ENCODE measurements at places on chromosomes 1 and 21.
A peak's percentile ranks its signal among the peaks of the same experiment; 100 is the strongest.

DNA sequence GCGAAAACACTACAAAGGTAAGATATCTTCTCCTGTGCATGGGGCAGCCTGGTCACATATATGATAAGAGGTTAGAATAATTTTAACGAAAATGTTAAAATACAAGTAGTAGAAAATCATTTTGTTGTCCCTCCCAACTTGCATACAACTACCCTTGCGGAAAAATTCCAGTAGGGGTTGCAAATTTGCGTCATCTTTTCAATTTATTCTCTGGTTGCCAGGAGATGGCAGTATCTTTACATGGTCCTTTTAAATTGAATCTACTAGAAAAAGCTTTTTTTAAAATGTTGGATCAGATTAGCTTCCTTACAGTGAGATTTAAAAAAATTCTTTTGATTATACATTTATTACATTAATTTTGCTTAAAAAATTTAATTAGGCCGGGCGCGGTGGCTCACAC, 10.9 kb downstream of the S100PBP start:
- DNase-seq, result no peak

DNA sequence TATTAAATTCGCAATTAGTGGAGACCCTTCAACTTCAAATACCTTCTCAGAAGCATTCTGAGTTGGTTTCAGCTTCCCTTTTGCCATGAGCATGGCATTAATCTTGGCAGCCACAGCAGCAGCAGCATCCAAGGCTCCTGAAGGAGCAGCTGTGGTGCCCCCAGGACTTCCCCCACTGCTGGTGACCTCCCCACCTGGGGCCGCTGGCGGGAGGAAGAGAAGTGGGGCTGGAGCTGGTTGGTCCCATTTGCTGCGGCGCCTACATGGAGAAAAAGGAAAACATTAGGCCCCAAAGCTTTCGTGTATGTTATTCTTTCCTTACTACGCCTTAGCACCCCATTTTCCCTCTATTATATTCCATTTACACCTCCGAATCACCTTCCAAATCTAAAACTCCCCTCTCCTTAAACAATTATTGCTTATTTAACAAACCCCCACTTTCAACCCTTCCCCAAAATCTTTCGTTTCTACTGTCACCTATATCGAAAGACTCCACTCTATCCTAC, 569 bp downstream of the KHDC4 start:
- DNase-seq, result no peak

DNA sequence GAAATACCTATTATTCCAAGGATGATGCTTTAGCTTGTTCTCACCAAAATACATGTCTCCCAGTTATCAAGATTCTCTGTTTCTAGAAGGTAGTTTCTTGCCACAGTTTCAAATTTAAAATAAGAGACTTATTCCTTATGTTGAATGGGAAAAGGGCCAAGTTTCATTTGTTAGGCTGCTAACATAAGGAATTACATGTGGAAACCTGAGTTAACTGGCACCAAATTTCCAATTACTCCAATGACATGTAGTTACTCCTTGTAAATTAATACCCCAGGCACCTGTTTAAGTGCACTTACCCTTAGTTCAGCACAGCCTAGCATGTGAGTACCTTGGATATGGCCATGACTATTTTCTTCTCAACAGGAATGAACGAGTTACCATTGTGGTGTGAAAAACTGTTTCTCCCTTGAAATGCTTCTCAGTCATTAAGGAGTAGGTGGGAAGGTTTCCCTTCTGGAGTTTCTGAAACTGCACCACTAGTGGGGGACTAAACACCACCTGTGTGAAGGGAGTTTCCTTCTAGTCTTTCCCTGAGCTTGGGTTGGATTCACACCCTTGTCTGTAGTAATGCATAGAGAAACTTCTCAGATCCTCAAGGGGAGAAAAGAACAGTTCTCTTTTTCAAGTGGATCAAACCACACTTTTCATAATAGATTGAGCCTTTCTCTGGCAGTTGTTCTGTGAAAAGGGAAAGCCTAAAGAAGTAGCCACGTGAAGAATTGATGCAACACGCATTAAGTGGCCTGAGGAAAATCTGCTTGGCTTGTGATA, 32.3 kb upstream of the LRRC8C start:
- no peak for DNase-seq

DNA sequence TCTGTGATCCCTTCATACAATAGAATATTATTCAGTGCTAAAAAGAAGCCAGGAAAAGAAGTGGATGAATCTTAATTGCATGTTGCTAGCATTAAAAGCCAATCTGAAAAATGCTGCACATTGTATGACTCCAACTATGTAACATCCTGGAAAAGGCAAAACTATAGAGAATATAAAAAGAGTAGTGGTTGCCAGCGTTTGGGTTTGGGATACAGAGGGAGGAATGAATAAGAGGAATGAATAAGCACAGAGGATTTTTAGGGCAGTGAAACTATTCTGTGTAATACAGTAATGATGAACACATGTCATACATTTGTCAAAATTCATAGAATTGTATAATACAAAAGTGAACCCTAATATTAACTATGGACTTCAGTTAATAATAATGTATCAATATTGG, 42.5 kb downstream of the GPR88 start:
- DNase-seq, result no peak

GRCh38 chr1:238672262-238672661, 714.1 kb upstream of the CHRM3 start:
- no peak for DNase-seq

GRCh38 chr1:40075266-40075665, 21.8 kb downstream of the PPT1 start:
- no peak for DNase-seq

DNA sequence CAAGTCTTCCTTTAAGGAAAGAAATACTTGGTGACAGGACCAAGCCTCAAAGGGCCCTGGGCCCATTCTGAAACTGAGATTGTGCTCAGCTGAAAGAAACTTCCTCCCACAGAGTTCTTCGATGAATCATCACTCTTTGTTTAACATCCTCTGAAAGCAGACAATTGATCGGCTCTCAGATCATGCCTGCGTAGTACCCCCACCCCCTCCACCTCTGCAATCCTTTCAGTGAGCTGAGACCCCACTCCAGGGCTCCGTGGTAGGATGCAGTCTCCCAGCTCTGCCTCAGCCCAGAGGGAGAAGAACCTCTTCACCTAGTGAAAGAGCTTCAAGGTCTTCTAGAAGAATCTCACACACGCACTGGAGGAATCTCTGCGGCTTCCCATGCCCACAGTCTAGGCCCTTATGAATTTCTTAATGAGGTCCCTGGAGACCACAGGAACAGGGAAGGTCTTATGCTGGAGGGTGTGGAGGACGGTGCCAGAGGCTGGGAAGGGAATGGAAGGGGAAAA, 104.9 kb upstream of the SOD1 start:
- DNase-seq, result no peak

GRCh38 chr1:172894349-172895049, 156.2 kb downstream of the TNFSF18 start:
- no peak for DNase-seq

- DNase-seq, result no peak
Observed at GRCh38 chr1:38183096-38183495, 136.5 kb upstream of the POU3F1 start.

DNA sequence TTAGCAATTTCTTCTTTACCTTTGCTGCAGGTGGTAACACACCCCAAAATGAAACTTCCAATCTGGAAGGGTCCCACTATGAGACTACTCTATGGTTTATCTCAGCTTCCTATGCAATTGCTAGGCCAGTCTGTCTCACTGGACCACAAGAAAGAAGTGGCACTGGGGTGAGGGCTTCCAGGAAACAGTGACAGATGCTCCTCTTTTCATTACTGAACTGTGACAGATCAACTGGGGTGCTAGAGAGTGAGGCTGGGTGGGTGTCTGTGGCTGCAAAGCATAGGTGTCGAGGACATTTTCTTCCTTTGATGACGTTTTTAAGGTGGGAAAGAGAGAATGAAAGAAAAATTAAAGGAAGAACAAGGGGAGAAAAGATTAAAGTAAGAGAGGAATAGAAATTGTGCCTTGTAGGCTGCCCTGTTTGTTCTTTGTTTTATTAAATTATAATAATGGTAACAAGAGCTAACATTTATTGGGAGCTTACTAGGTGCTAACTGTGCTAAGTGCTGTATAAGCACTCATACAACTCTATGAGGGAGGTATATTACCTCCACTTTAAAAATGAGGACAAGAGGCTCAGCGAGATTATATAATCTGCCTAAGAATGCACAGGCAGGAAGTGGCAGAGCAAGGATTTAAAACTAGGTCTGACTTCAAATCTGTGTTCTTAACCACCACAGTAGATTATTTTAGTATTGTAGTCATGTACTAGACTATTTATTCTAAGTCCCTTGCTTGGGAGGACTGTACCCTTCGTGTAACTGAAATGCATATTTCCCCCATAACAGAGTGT, 27.8 kb upstream of the DMRTA2 start:
- no peak for DNase-seq

DNA sequence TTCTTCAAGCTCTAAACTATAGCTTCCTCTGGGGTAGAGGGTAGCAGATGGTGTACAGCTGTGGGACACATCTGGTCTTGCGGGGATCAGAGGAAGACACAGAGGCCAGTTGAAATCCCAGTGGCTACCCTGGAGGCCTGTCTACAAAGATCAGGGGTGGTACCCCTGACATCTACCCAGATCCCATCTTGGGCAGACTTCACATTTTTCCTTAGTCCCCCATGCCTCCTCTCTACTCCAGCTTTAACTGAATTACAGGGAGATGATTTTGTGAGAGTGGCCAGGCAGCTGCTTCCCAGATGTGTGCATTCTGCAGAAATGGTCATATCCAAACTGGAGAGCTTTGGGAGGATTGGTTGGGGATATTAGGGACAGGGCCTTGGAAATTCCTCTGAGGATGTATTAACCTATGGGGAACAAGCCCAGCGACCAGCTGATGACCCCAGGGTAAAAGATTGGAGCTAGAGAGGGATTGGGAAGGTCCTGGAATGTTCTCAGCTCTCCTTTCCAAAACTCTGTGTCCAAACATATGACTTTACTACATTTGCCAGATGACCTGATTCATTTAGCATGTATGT, 9.6 kb upstream of the CD34 start:
- DNase-seq, result no peak

DNA sequence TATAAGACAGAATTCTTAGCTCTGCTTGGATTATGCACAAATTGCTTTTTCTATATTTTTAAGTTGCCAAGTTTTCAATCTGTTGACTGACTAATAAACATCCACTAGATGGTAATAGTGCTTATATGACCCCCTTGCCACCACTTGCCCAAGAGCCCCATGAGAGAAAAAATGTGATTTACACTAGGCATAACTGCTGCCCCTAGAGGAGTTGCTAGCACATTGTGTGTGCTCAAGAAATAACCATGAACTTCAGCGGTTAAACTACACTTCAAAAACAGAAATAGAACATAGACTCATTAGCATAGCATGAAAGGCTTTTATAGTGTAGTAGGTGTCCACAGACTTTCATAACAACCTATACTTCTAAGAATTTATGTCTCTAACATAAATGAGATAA, 61.4 kb downstream of the BRINP3 start:
- DNase-seq, result no peak

- no peak for DNase-seq
Observed at GRCh38 chr1:221045151-221045550, 165.9 kb downstream of the HLX start.

DNA sequence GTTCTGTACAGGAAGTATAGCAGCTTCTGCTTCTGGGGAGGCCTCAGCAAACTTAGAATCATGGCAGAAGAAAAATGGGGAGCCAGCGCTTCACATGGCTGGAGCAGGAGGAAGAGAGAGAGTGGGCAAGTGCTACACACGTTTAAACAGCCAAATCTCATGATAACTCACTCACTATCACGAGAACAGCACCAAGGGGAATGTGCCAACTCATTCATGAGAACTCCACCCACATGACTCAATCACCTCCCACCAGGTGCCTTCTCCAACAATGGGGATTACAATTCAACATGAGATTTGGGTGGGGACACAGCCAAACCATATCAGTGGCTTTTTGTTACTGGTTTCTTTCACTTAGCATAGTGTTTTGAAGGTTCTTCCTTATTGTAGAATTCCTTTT, 138.6 kb downstream of the SYT14 start:
- DNase-seq, result no peak

DNA sequence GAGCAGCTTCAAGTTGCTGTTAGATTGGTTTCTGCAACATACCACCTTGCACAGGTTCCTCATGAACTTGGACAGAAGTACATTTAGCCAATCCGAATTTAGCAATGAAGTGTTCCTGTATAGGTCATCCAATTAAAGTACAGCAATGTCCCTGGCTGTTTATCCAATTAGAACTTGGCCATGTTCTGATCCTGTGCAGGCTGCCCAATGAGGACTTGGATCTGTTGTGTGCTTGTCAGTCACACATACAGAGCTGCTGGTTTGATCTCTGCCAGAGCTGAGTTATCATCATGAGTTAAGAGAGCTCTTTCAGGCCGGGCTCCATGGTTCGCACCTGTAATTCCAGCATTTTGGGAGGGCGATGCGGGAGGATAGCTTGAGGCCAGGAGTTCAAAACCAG, 22.0 kb upstream of the IFNLR1 start:
- no peak for DNase-seq

DNA sequence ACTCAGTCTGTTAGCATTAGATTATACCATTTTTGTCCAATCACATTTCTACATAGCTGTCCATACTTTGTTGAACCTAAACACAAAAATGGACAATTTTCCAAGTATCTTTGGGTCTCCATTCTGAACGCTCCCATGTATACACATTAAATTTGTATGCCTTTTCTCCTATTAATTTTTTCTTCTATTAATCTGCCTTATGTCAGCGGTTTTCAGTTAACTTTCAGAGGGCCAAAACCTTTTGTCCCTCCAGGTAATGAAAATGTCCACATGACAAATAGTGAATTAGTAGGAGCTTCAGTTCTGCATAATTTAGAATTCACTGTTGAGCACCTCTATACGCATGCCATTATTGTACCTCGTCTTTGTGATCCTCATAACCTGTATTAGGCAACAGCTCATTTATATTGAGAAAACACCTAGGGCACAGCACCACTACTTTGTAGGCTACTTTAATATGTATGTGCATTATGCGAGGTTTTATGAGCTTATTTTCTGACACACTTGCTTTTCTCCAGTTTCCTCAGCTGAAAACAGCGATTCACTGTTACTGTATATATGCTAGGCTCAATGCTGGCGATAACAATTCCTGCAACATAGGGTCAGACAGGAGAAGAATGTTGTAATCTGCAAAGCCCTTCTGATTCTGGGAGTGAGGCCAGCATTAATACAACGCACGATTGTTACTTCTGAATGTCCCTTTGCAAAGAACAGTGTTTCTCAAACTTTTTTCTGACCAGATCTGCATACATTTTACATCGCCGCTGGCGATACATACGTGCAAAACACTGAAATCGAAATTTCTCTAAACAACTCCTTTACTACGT, 1.1 kb upstream of the ABCD3 start:
- peak; percentile 40 for DNase-seq

- no peak for DNase-seq
Observed at GRCh38 chr1:162284206-162284955, 92.3 kb downstream of the SPATA46 start.

- DNase-seq, result no peak
Observed at GRCh38 chr1:219480011-219480410, 132.9 kb downstream of the ZC3H11B start.

GRCh38 chr1:202802034-202802433, 6.2 kb downstream of the KDM5B start:
- DNase-seq, result no peak

- no peak for DNase-seq
Observed at GRCh38 chr1:19710825-19711611, 46.3 kb downstream of the HTR6 start.

GRCh38 chr1:185672719-185673360, 61.4 kb upstream of the HMCN1 start:
- no peak for DNase-seq

GRCh38 chr1:88204111-88204510, 480.0 kb upstream of the PKN2 start:
- no peak for DNase-seq

Measured in NCI-H1048 (cell line).